ENCODE measurements at places on chromosomes 12 and 14.

GRCh38 chr14:92659765-92660561 lies 88.5 kb downstream of the LGMN start:
- DNase-seq = no peak

DNA sequence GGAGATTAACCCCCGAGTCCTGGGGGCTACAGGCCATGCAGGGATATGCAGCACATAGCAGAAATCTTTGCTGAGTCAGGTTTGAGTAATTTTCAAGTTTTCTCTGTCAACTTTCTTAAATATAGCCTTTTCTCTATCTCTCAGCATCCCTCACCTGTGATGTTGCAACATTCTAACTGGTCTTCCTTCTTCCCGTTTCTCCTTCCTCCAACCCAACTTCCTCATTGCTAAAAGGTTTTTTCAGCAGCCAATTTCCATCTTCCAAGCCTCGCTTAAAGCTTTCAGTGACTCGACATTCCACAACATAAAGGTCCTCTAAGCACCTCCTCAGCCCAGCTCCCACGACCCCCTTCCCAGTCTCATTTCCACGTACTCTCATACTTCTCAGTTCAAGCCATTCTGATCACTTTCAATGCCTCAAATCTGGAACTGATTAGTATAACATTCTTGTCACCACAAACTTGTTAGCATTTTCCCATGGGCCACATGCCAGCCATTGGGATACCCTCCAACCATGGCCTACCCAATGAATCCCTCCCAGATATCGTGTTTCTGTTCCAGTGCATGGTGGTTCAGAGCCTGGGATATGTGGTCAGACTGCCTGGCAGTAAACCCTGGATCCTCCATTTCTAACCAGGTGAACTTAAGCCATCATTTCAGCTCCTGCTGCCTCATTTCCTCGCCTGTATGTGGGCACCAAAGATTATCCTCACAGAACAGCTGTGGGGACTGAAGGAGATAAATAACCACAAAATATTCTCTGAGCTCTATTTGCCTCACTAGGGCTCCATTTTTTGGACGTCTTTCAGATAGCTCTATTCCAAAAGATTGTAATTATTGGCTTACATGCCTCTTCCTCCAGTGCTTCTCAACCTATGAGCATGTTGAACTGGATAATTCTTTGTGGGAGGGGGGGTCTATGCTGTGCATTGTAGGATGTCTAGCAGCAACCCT lies 65.8 kb downstream of the KCNK10 start:
- DNase-seq = no peak

GRCh38 chr14:61051621-61052020 lies 70.6 kb downstream of the SLC38A6 start:
- no peak for DNase-seq

- DNase-seq = no peak
Measured at GRCh38 chr12:104865080-104865479, 93.0 kb downstream of the SLC41A2 start.

DNA sequence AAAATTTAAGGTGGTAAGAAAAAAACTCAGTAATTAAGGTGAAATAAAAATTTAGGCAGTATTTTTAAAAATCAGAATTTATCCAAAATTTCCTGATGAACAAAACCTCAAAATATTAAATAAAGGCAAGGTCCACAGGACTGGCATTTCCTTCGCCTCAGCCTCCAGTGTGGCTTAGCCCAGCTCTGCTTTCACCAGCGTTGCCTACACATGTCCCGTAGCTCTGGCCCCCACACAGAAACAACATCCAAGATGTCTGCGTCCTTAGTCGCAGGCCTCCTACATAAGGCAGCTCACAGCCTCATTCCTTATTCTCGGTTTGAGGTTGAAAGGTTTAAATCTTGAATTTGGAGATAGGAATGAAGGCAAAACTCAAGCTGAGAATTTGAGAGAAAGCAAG lies 274.3 kb downstream of the SYT1 start:
- DNase-seq = no peak

Data from stimulated activated CD8-positive, alpha-beta memory T cell treated with anti-CD3 and anti-CD28 coated beads, Interleukin-7, amount 100 ng/mL, for 24 hours (primary cell).